Stimulated activated CD8-positive, alpha-beta memory T cell treated with anti-CD3 and anti-CD28 coated beads, Interleukin-4, amount 100 ng/mL, for 24 hours (primary cell): ENCODE measurements at places on chromosomes 5 and 9.

DNA sequence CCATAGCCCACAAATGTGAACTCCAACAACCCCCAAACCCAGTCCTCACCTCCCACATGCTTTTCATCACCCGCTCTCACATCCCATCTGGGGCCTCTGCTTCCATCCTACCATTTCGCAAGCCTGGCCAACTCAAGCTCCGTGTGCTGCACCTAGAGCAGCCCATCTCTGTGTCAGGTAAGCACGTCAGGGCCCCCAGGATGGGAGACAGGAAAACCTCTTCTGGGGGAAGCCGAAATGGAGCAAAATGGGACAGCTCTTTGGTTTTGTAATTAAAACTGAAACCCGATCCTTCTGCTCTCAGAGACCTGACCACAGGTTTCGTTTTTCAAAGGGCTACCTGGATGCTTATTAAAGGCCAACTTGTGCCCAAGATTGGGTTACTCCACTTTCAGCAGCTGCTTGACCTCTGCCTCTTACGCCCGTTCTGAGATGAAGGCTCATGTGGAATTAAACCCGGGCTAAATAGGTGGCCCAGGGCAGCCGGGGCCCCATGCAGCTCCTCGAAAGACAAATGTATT lies 287.7 kb downstream of the SLIT3 start:
- DNase-seq, result no peak

- no peak for DNase-seq
Measured at GRCh38 chr5:85576666-85577065, 1041.1 kb upstream of the COX7C start.

- no peak for DNase-seq
Measured at GRCh38 chr9:37200433-37201005, 80.1 kb downstream of the ZCCHC7 start.

- no peak for DNase-seq
Measured at GRCh38 chr9:78939311-78940065, 632.3 kb upstream of the TLE4 start.

GRCh38 chr5:135577421-135577820 lies 1.4 kb downstream of the CXCL14 start:
- DNase-seq, result no peak

- DNase-seq, result peak; percentile 2
Measured at GRCh38 chr5:73945505-73945904, 319.5 kb downstream of the ARHGEF28 start.

DNA sequence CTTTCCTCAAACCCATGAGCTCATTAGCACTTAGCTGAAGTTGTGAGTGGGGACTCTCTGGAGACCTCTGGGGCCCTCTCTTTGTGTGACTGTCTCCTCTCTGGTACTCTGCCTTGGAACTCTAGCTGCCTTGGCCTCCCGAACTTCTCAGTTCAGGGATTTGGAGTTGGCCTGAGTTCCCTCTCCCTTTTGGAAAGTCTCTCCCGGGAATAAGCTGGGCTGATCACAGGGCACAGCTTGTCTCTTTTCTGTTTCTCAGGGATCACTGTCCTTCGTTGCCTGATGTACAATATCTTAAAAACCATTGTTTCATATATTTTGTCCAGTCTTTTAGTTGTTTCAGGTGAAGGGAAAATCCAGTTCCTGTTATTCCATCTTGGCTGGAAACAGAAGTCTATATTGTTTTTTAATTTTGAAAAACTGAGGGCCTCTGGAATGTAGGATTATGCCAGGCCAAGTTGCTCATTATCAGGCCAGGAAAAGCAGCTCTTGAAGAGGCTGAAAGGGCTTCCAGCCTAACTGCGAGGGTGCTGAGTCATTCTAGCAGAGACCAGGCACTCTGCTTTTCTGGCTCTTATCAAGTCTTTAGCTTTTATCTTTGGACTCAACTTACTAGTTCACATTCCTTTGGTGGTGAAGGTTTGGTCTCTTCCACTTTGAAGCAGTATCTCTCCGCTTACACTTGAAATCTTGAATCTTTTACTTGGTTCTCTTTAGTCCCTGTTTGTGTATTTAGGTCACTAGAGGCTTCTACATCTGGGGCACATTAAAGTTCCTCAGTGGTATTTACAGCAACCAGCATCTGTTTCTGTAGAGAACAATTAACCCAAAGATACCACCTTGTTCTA lies 8.4 kb upstream of the RGS3 start:
- no peak for DNase-seq

DNA sequence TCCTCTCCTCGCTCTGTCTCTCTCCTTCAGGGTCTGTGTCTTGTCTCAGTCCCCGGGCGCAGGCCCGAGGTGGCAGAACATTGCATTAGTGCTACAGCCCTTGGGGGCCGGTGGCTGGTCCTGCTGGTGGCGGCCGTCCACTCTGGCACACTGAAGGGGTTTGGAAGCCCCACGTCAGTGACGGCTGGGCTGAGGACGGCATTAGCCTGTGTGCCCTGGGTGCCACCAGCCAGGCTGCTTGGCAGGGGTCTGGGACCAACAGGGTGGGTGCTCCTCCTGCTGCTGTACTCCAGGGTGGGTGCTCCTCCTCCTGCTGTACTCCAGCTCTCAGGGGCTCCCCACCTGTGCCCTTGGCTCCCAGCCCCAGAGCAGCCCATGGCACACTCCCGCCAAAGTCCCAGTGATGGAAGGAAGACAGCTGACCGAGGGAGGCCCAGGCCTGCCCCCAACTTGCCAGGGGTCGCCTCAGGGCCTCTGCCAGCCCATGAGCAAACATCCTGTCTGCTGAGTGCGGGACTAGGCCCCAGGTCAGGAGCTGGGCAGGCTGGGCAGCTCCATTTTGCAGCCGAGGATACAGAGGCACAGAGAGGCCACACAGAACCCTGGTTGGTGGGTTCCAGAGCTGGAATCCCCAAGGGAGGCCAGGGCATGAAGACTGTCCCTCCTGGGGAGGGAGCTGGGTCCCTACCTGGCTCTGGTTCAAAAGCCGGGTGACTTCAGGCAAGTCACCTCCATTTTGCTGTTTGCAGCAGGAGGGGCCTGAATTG lies 27.3 kb downstream of the SARDH start:
- DNase-seq, result no peak

DNA sequence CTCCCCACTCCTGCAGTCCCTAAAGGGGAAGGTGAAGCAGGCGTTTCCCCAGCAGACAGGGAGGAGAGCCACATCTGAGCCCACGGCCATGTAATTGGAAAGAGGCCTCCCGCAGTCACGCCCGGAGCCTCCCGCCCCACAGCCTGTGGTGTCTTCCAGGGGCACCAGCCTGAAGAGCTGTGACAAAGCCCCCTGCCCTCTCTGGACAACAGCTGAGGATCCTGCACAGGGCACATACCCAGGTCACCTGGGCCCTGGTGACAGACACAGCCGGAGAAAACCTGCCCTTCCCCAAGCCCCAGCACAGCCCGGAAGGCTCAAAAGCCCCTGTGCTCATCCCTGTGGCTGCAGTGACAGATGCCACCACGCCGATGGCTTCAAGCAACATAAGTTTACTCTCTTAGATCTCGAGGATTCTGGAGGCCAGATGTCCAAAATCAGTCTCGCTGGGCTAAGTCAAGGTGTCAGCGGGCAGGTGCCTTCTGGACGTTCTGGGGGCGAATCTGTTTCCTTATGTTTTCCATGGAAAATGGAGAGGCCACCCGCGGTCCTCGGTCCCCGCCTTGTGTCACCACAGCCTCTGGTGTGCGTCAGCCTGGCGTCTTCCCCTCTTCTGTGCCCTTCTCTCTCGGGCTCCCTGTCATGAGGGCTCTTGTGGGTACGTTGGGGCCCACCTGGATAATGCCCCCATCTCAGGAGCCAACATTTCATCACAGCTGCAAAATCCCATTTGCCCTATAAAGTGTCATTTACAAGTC lies 71.5 kb downstream of the PSMB7 start:
- DNase-seq, result no peak
